IPS DF 6.9 (cell line): ENCODE measurements at places on chromosomes 6 and 20.

DNA sequence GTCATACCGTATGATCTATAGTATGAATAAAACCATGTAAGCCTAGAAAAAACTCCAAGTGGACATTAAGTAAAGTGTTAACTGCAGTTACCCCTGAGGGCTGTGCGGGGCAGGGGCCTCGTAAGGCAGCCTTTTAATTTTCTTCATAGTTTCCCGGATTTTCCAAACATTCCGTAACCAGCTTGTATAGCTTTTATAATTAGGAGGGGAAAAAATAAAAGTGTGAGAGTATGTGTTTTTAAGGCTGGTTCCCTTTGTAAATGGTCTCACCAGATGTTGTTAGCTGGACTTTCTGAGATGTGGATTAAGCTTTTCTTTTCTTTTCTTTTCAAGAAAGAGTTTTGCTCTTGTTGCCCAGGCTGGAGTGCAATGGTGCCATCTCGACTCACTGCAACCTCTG, 7.0 kb downstream of the KIAA1755 start:
- DNase-seq = no peak

DNA sequence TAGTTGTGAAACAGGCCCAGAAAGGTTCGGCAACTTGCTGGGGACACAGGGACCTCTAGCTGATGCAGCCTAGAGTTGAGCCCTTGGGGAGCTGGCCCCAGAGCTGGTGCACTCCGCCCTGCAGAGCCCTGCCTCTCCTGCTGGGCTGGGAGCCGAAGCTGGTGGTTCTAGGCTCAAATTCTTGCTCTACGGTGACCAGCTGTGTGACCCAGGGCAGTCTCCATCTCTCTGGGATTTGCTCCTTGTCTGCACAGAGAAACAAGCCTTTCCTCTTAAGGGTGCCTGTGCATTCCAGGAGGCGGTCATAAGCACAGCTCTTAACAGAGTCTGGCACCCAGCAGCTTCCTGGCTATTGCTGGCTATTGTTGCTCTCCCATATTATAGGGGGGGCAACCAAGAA, 47.4 kb downstream of the RBM38 start:
- no peak for DNase-seq

DNA sequence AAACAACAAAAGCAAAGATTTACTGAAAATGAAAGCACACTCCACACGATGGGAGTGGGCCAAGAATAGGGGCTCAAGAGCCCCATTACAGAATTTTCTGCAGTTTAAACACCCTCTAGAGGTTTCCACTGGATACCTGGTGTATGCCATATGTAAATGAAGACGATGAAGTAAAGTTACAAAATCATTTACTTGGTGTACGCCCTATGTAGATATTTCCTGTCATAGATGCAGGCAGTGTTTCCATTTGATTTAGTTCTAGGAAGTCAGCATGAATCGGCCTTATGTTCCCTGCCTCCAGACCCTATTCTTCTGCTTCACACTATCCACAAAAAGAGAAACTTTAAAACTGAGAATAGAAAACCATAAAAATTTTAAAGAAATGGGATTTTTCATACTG, 404.4 kb upstream of the GJE1 start:
- DNase-seq = no peak

GRCh38 chr6:17505062-17505476, 95.0 kb upstream of the FAM8A1 start:
- no peak for DNase-seq

DNA sequence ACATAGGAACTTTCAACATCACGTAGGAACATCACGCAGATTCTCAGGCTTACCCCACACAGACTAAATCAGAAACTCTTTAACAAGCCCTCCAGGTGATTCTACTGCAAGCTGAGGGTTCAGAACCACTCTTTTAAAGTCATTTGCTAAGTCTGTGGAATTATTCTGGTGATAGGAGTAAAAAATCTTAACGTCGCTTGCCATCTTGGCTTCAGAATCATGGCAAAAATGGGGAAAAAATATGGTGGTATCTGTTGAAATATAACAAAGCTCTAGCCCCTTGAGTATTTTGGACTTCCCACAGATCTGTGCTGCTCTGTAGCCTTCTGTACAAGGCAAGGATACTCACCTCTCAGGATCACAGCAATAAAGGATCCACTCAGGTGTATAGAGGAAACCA, 17.4 kb downstream of the FOXO3 start:
- DNase-seq = no peak

GRCh38 chr6:32742374-32742773, 1.2 kb downstream of the HLA-DQA2 start:
- DNase-seq = no peak

- DNase-seq = no peak
These were observed 79.1 kb downstream of the SNAP25 start for GRCh38 chr20:10297684-10298240.

DNA sequence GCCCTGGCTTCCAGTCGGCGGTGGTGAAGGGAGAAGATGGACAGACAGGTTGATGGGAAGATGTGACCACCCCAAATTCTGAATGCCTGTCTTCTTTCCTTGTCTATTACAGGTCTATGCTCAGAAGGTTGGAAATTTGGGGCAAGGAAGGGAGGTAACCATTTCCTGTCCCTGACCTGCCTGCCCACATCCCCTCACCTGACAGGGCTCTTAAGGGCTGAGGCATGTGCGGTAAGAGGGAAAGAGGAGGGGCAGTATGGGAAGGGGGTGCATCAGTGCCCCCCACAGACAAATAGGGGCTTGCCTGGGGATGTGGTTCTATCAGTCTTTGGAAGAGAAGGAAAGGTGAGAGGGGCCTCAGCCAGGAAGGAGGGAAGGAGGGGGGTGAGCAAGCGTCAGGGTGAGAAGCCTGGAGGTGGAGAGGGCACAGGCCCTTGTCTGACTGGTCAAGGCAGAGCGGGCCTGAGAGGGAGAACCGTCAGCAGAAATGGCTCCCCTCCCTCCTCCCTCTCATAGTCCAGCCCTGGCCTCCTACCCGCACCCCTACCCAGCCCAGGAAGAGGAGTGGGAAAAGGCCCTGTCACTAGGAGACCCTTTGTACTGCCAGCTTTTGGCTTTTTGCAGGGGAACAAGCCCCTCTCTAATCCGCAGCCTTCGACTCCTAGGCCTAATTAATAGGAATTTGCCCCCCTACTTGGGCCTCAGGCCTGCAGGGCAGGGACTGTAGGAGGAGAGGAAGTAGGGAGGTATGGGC, 104.4 kb upstream of the FOXP4 start:
- no peak for DNase-seq

DNA sequence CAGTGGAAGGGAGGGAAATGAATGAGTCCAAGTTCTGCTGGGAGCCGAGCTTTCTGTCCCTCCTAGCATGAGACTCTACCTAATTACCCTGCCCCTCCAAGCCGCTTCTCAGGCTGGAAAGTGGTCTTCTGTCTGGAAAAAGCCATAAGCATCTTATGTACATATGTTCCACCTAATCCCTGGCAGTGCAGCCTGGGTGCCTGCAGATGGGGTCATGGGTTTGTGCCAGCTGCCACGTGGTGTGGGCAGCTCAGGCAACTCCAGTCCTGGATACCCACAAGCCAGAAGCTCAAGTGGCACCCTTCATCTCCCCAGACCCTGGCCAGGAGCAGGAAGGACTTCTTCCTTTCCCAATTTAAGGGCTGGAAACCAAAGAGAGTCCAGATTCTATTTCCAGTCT, 253.1 kb downstream of the LY86 start:
- DNase-seq = no peak

GRCh38 chr20:52992632-52993031, 20.5 kb downstream of the TSHZ2 start:
- no peak for DNase-seq

- DNase-seq = no peak
These were observed 39.7 kb downstream of the TRMT11 start for GRCh38 chr6:126026001-126026400.

- no peak for DNase-seq
These were observed 2.9 kb downstream of the FOXP4 start for GRCh38 chr6:41548841-41549642.

- no peak for DNase-seq
These were observed 211.9 kb upstream of the PMEPA1 start for GRCh38 chr20:57921676-57922075.

- no peak for DNase-seq
These were observed 3.0 kb upstream of the FOXO3 start for GRCh38 chr6:108557494-108558371.

- no peak for DNase-seq
These were observed 79.8 kb downstream of the QKI start for GRCh38 chr6:163494279-163494727.

GRCh38 chr6:147900247-147900830, 391.8 kb downstream of the SAMD5 start:
- DNase-seq = no peak

GRCh38 chr6:43910149-43910637, 140.2 kb downstream of the VEGFA start:
- DNase-seq = no peak

DNA sequence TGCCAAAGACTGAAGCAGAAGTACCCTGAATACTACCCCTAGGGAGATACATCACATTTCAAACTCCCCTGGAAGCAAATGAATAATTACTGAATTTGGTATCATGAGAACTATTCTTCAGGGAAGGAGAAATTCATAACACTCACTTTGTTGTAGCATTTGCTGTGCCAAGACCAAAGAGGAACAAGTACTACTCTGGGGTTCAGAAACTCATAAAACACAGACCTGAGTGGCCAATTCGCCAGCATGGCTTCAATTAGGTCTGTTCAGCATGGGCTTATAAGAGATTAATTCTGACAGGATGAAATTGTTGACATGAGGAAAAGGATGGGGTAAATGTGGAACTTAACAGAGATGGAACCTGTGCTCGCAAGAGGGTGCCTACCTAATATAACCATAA, 6.5 kb downstream of the ELOVL5 start:
- no peak for DNase-seq

DNA sequence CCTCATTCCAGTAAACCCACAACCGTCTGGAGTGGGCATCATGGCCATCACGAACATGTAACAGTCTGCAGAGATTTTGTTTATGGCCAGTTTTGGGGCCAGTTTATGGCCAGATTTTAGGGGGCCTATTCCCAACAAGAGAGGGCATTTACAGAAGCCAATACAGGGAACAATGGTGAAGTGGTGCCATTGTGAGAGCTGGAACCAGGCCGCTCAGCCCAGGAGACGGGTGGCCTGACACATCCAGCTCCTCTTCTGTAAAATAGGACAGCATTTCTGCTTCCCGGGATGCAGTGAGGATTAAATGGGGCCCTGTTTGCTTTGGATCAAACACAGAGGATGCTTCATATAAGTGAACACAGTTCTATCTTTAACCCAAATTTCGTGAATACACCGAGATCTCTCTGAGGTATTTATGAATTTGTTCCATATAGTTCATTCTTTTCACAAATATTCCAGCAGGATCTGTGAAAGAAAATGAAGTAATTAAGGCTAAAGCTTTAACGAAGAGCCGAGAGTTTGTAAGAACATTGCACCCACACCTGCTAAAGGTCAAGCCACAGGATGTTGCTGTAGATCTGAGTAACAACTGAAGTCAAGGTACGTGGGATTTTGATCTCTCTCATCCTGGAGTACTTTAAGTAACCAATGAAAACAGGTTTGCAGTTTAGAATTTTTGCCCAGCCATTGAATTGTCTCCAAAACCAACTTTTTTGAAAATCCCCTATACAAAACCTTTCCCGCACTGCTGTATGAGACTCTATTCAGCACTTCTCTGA, 14.5 kb upstream of the SIRPG start:
- no peak for DNase-seq

GRCh38 chr6:2191390-2191740, 54.0 kb downstream of the GMDS start:
- DNase-seq = no peak

DNA sequence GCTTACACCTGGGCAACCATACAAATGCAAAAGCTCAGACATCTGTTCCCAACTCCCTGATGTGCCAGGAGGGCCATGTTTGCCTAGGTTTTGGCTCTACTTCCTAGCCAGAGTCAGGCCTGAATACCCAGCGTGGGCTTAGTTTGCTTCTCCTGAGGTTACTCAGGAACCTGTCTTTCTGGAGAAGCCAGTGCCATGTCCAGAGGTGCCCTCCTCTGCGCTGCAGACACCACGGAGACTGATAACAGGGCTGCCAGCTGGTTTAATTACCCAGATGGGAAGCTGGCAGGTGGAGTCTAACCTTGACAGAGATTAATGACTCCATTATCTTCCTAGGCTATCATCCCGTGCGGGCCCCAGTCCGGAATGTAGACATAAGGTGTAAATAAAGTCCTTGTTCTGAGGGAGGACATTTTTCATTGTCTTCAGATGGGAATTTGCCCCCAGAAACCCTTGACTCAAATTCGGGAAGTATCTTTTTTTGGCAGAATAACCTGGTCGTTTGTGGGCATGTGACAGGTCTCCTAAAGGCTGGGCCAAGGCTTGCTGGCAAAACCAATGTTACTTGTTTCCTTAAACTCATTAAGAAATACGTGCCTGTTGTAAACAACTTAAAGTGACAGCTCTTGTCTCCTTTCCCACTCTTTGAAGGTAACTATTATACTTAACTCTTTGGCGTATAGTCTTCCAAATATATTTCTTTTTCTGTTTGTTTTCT, 29.2 kb upstream of the ZNFX1 start:
- no peak for DNase-seq

- DNase-seq = no peak
These were observed 10.7 kb upstream of the SLC17A4 start for GRCh38 chr6:25743868-25744267.

GRCh38 chr20:25218492-25218891, 23.0 kb downstream of the ENTPD6 start:
- no peak for DNase-seq

DNA sequence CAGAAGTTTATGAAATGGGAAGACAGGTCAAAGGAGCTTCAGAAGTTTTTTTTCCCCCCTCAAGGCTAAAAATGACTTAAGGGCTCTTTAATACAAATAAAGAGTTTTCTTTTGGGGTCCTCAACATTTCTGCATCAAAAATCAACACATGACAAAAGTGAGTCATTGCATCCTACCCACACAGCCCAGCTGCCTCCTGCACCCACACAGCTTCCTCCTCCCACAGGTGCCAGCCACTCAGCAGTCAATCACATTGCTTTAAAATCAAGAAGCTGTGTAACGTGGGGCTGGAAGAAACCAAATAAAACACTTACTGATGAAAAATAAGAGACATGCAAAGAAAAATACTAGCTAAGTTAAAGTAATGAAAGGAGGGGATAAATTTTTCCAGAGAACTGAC, 68.5 kb downstream of the MAP3K5 start:
- no peak for DNase-seq

GRCh38 chr6:87827346-87827745, 125.3 kb upstream of the AKIRIN2 start:
- no peak for DNase-seq

DNA sequence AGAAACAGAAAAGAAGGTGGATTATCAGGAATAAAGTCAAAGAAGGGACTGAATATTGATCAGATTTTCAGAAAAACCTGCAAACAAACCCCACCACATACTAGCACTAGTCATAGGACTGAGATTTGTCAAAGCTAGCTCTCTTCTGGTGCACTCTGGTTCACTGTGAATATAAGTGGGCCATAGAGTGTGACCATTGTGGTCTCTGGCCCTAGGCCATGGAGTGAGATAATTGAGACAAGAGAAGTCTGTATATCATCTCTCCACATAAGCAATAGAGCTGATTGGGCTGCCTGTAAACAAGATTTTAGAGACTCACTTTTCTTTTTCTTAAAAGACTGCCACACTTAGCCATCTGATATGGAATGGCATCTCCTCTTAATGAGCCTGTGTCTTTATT, 247.2 kb downstream of the LAMA2 start:
- DNase-seq = no peak

GRCh38 chr20:52948491-52948890, 23.7 kb upstream of the TSHZ2 start:
- DNase-seq = no peak

- DNase-seq = no peak
These were observed 24.9 kb upstream of the ITCH start for GRCh38 chr20:34337982-34338726.

GRCh38 chr6:168052291-168052891, 26.6 kb downstream of the FRMD1 start:
- DNase-seq = no peak

GRCh38 chr6:37783856-37784584, 35.5 kb upstream of the ZFAND3 start:
- DNase-seq = no peak
